ENCODE measurements at places on chromosomes 11 and 22.
A peak's percentile ranks its signal among the peaks of the same experiment; 100 is the strongest.

DNA sequence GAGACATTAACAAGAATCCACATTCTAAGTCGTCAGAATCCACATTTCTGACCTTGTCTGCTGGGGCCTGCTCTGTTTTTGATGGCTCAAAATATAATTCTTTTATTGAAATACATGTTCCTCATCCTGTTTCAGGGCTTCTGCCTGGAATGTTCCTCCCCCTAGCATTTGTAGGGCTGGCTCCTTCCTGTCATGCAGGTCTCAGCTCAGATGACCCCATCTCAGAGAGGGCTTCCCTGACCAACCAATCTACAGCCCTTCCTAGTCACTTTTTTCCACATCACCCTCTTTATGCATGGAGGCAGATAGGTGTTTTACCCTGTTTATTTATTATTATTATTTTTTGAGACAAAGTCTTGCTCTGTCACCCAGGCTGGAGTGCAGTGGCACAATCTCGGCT is 14.8 kb downstream of the TMEM123 start:
- DNase-seq: no peak

- DNase-seq: no peak
These were observed 16.0 kb downstream of the STARD10 start for GRCh38 chr11:72777755-72778278.

DNA sequence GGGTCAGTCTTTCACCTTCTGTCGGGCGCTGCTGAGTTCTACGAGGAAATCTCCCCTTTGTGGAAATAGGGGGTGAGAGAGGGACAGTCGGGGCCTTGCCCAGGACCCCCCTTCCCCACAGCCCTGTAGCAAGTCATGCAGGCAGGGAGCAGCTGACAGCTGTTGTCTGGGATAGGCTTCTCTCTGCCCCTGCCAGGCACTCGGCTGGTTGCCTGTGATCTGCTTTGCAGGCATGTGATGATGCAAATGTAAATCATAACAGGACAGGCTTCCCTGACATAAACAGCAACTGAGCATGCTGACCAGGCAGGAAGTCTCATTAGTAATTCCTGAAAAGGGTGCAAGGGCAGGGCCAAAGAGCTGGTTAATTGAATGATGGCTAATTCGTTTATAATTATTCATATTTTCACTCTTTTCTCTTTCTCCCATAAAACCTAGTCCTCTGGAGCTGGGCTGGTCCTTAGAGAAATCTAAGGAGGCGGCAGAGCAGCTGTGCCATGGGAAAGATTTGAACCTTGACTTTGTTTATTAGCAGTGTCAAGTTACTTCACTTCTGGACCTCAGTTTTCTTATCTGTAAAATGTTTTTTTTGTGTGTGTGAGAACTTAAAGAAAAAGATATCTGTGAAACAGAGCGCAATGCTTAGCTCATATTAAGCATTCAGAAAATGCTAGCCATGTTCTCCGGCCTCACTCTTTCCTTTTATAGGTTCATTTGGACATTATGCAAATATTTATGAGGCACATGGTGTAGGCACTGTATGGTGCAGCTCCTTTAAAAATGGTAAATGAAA is 129.7 kb downstream of the LDLRAD3 start:
- DNase-seq: peak; percentile 34

DNA sequence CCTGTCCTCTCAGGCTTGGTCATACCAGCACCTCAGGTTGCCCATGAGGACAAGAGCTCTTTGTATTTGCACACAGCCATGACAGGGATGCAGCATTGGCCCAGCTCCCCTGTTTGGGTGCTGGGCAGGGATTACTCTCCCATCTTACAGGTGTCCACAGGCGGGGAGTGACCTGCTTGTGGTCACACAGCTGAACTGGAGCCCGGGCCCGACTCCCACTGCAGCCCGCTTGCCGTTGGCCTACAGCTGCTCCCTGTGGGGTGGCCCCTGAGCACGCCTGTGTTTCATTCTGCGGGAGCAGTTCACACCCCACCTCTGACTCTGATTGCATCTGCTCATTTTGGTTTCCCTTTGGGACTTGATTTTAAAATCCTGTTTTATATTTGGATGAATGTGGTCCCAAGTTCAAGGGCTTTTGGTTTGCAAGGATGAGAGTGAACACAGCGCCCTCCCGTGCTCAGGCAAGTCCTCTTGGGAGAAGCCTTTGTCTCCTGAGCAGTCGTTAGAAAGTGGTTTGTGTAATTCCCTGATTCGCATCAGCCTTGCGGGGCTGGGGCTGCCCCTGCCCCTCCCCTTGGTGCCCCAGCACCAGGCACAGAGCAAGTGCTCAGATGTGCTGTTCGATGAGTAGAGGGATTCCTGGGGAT is 9.3 kb downstream of the PICK1 start:
- no peak for DNase-seq

DNA sequence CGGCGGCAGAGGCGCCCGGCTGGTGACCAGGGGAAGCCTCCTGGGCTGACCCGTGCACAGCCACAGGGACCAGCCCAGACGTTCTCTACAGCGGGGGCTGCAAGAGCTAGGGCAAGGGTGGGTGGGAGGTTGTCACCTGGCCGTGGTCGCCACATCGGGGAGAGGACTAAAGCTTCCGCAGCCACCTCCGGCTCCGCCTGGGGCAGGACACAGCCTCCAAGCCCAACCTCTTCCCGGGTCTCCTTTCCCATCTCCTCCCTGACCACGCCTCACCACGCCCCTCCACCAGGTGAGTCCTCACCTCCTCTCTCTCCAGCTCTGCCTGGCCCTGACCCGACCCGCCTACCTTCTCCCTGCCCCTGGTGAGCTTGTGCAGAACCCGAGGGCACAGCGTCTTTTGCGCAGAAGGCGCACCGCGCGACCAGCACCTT is 75.9 kb upstream of the LMO1 start:
- no peak for DNase-seq

DNA sequence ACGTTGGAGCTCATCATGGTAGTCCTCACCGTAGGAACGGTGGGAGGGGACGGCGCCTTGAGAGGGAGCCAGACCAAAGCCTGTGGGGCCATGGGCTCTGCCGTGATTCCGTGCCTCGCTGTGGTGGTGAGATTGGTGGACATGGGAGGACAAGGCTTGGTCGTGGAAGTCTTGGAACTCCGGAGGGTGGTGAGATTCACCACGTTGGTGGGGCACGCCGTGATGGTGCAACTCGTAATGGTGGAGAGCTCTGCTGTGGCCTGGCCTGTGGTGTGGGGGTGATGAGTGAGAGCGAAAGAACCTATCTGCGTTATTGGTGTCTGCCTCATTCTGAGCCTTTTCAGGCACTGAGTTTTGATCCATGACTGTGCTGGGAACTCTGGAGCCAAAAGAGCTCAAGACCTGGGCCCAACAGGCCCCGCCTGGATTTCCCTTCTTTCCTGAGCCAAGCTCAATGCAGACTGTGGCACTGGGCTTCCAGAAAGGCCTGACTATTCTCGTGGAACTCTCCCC is at the start of gene CATSPER1:
CATSPER1 (minus strand) TSS at position 463 of the 513 bp plus-strand sequence; CDS start at position 363, 100 bp downstream.
- no peak for DNase-seq

DNA sequence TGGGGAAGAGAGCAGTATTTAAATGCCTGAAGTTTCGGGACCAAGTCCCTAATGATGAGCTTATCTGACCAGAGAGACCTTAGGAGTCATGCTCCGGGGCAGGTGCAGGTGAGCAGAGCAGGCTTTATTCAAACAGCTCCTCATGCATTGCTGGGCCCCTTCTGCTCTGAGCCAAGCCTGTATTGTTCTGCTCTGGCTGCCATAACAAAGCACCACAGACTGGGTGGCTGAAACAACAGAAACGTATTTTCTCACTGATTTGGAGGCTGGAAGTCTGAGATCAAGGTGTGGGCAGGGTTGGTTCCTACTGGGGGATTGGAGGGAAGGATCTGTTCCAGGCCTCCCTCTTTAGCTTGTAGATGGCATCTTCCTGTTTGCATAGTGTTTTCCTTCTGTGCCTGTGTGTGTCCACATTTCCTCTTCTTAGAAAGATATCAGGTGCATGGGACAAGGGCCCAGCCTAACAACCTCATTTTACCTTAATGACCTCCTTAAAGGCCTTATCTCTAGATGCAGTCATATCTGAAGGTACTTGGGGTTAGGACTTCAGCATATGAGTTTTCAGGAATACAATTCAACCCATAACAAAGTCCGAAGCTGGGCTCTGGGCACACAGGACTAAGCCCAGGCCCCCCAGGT is 97.1 kb upstream of the PARVA start:
- DNase-seq: no peak

GRCh38 chr11:43145653-43146052 is 166.1 kb upstream of the API5 start:
- DNase-seq: no peak

DNA sequence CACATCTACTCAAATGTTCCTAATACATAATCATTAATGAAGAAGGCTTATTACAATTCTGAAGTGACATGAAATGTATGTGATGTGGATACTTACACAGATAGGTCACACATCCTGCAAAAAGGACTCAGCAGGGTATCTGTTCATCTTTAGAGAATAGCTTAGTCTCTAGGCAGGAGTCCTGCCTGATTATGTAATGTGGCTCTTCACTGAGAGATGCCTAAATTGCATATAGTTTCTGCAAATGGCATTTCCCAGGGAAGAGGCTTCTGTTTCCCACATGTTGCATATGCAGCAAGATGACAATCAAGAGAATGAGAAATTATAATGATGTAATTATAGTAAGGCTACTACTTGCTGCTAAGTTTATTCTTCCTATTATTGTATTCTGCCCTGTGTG is 58.8 kb upstream of the SLC36A4 start:
- DNase-seq: no peak

DNA sequence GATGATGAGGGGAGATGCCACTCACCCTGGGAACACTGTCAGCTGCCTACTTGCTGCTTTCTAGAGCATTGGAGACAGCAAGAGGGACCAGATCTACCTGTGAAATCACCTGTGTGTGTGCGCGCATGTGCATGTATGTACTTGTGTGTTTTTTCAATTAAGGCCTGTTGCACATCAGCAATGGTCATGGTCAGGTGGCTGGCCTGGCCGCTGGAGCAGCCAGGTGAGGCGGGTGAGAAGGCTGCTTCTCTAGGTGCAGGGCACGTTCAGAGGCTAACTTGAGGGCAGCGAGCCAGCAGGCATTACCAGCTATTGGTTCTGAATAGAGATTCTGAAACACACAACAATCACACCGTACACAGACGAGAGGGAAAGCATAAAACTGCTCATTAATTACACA is 65.1 kb downstream of the PARVG start:
- no peak for DNase-seq

- peak; percentile 74 for DNase-seq
These were observed 38.6 kb downstream of the NRXN2 start for GRCh38 chr11:64684357-64684756.

GRCh38 chr22:36733271-36733670 is 29.7 kb upstream of the CACNG2 start:
- DNase-seq: no peak

GRCh38 chr11:118100691-118101232 is 14.0 kb upstream of the SMIM35 start:
- DNase-seq: no peak

GRCh38 chr22:37239336-37240239 is 4.5 kb downstream of the RAC2 start:
- no peak for DNase-seq

GRCh38 chr11:111406589-111406988 is 27.5 kb upstream of the POU2AF1 start:
- no peak for DNase-seq

GRCh38 chr11:2534957-2535672 is 90.3 kb downstream of the KCNQ1 start:
- DNase-seq: no peak

DNA sequence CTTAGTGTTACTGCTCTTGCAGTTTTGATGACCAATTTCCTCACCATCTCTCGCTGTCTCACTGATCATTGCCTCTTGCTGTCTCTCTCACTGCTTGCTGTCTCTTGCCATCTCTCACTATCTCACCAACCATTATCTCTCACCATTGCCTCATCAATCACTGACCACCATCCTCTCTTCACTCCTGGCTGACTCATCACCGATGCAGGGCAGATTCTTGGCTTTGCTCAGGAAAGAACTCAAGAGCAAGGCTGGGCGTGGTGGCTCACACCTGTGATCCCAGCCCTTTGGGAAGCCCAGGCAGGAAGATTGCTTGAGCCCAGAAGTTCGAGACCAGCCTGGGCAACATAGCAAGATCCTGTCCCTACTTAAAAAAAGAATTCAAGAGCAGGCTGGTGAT is 66.3 kb upstream of the SYN3 start:
- peak; percentile 3 for DNase-seq

DNA sequence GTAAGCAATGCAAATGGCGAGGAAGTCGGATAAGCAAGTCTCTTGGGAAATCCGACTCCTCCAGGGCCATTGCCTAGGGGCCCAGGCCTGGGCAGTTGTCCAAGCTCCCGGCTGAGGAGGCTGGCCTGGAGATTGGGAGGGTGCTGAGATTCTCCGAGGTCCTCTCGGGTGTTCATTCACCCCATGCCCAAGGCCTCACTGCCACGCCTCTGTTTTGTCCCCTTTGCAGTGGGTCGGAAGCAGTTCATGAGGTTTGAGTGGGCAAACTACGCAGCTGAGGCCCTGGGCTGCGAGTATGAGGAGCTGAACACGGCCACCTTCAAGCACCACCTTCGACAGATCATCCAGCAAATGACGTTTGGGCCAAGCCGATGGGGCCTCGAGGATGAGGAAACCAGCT is 81.3 kb downstream of the MYO18B start:
- no peak for DNase-seq

DNA sequence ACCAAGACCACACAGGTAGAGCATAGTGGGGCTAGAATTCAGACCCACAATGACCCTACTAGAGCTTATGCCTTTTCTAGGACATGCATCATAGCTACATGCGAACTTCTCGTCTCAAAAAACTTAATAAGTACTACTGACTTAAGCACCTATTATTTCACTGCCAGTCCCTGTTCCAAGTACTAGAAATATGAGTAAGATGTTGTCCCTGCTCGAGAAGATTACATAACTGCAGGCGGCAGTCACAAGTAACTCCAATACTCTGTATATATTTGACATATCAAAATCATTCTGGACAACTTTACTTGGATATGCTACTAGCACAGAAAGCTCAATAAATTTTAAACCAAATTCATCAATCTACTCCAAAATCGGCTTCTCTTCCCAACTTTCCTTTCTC is 235.0 kb downstream of the TTC28 start:
- no peak for DNase-seq

DNA sequence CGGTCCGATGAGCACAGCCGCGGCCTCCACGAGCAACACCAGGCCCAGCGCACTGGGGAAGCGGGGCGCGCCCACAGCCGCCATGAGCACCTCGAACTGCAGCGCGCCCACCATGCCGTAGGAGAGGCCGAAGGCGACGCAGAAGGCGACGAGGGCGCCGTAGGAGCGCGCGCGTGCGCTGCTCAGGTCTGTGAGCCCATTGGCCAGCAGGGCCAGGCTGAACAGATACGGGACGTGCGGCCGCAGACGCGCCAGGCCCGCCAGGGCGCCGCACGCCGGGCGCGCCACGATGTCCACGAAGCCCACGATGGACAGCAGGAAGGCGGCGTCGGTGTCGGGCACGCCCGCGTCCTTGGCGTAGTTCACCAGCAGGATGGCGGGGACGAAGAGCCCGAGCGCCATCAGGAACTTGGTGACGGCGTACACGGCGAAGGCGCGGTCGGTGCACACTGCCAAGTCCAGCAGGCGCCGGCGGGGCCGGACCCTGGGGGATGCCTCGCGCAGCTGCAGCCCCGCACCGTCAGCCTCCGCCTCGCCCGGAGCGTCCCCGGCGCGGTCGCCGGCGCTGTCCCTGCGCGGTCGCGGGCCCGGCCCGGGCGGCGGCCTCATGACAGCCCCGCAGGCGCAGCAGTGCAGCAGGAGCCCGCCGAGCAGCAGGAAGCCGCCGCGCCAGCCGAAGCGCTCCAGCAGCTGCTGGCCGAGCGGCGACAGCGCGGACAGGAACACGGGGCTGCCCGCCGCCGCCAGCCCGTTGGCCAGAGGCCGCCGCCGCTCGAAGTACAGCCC is 2.9 kb downstream of the SLC16A8 start:
- DNase-seq: no peak

- no peak for DNase-seq
These were observed 8.6 kb downstream of the CCDC34 start for GRCh38 chr11:27354359-27354965.
